ENCODE measurements at places on chromosomes 3 and 15.

GRCh38 chr3:339351-339750 lies 142.8 kb downstream of the CHL1 start:
- no peak for DNase-seq

DNA sequence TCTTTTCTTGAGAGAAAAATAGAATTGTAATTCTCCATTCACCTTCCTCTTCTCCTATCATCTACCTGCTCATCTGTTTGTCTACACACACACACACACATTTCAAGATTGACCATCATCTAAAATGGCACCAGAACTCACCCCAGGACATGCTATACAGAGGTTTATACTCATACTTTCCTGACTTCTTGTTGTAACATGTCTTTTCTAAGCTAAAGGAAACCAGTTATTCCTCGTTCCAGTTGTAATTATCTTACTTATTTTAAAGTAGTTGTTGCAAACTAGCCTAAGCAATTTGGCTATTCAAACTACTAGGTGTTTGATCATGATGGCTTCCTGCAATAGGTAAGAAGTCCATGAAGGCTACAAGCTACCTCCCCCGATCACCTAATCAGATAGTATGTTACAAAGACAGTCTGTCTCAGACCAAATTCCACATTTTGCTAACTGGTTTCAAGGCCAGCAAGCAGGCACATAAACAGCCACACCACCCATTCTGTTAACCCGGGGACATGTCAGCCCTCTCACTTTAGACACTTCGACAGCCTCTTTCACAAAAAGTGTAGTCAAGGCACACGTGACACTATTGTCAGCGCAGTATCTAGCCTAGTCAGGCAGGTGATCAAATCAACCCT lies 189.7 kb downstream of the SHQ1 start:
- no peak for DNase-seq

DNA sequence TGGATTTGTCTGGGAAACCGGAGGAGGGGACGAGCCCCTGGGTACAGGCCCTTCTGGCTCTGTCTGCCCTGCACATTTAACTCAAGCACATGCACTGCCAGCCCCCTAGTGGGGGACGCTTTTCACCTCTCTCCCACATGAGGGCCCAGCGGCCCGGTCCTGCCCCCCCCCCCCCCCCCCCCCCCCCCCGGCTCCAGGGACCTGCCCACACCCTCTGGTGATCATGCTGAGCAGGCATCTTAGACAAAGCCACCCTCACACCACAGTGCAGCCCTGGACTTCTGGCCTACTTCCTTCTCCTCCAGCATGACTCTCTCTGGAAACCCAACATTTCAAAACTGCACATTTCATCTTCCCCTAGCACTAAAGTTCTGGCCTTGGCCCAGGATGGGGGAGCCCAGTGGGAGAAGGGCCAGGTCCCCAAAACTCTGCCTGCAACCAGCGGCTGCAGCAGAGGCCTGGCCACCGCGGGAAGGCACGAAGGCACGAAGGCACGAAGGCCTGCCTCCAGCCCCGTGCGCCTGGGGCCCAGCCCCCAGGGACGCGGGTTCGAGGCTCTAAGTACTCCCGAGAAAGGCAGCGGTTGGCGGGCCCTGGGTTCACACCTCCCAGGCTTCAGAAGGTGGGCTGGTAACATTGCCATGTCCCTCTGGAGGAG lies 14.1 kb downstream of the KLF15 start:
- DNase-seq: no peak

DNA sequence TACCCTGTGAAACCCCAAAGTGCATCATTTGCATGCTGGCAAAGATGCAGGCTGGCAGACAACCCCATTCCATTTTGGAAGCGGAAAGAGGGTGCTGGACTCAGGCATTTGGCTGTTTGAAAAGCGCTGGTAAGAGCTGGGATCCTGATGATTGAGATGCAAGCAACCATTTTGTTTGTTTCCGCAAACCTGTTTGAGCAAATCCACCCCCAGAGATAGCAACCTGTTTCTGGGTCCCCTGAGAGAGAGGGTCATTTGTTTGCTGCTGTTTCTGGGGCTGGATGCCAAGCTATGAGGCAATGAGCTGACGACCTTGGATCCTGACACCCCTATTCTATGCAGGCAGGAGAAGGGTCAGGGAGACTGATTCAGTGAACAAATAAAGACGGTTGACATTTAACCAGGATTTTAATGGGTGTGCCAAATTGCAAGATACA lies 9.8 kb downstream of the SLC6A1 start:
- DNase-seq: no peak

GRCh38 chr3:44987332-44987731 lies 11.3 kb downstream of the EXOSC7 start:
- no peak for DNase-seq

DNA sequence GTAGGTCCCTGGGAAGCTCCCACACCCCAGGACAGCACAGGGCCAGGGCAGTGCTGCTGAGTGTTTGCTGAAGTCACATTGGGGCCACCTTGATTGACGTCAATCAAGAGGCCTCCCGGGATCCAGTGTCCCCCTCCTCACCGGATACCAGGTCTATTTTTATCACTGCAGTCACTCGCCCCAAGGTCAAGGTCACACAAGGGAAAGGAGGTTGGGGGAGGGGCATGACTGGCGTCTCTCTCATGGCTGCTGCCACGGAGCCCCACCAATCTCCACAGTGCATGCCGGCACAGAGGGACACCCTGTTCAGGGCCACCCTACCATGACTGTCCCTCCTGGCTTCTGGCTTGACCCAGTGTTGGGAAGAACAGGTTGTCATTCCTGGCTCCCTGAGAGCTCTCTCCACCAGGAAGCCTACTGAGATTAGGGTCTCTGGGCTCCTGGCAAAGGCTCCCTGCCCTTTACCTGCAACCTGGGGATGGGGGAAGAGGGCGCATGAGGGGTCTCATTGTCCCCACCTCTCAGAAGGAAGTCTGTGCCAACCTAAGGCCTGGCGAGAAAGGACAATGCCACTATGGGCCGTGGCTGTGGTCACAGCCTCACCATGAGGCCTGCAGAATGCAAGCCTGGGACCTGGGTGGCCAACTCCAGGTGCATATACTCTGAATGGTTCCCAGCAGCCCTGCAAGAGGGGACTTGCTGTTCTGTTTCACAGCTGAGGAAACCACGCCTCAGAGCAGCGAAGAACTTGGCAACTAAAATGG lies 1.5 kb downstream of the MYL3 start:
- DNase-seq: no peak

DNA sequence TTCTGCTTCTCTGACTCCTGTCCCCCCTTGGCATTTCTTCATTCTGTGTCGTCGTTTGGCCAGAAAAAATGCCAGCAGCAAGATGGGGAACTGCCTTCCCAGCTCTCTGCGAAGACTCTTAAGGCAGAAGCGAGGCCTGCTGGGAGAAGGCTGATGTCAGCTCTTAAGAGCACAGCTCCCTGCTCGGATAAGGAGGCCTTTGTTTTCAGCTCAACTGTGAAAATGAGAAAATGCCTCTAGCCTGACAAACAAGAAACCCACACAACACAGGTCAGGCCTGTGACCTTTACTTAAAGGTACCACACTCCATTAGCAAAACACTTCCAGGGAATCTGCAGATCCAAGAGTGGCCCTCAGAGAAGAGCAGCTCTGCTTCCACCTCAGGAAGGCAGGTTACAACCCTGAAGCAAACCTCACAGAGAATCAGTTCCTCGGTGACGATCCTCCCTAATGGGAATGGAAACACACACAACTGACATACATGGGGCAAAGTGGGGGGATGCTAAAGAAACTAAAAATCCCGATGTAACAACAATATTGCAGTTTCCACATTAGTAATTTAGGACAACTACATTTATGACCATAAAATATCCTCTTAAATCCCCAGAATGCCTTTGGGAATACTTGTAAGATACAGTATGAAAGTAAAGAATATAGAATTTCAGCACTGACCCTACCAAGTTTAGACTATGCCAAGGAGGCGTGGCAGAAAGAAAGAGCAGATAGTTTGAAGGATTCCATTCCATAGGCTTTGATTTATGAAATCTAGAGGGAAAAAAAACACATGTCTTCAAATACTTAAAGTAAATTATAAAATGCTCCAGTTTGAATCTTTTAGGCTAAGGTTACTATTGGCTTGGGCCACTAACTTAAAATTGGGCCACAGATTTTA lies 52.1 kb downstream of the VGLL4 start:
- no peak for DNase-seq

- no peak for DNase-seq
These were observed 25.5 kb downstream of the ZNF148 start for GRCh38 chr3:125349556-125350165.

DNA sequence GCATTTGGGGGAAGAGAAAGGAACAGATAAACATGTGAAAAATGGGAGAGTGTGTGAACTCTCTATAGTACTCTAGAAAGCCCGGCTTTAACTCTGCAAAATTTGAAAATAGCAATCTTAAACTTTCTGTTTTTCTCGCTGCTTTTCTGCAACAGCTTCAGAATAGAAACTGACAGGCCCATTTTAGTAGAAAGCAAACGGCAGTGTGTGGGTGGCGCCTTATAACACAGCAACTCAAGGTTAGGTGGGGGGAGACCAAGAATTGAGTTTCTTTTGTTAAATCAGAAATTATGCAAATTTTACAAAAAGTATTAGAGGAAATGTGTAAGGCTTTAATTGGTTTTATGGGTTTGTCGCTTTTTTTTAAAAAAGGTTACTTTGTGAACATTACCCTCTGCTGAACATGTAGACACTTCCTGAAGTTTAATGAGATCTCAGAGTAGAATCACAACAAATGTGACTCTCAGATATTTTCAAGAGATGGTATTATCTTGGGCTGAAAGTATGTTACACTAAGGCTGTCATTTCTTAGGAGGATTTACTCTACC lies 107.0 kb downstream of the PTPRG start:
- DNase-seq: no peak

GRCh38 chr3:182238126-182238525 lies 526.4 kb downstream of the SOX2 start:
- DNase-seq: no peak

DNA sequence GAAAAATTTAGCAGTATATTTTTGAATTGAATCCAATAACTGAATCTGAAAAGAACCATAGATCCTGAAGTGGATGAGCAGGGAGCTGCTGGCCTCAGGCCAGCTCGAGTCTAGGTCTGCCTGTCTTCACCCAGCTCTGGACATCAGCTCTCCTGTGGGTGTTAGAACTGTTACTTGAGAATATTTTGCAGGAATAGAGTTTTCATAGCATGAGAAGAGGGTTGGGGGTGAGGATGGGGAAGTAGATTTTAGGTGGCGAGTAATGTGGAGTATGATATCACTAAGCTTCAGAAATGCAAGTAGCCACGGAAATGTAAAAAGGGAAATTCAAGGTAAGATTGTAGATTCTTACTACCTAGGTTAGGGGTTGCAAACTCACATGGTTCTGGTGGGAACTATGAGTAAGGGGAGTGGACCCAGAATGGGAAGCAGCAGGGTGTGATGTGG lies 6.2 kb downstream of the RAB8B start:
- no peak for DNase-seq

DNA sequence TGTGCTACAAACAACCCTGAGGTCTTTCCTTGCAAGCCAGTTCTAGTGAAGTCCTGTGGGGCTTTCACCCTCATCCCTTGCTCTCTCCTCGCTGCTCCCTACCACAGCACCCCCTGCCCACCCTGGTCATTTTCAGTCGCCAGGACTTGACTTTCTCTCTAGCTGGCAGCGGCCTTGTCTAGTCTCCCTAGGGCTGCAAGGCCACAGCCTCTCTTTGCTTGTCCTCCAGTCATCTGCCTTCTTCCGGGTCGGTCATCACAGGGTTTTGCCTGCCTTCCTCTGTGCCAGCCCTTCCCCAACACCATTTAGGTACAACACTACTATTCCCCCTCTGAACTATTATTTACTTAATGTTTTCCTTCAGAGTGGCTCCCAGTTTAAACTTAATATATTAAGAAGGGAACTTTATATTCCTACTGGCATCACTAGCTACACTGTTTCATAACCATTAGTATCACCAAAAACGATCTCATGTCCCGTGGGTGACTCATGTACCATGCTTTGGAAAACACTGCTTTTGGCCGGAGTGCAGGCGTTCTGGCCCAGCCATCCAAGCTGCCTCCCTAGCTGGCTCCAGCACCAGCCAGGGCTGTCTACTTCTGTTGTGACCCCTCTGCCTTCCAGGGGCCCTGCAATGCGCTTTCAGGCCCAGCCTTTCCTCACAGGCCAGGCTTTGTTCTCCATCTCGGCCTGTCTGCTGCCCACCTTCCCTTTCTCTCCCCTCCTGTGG lies 21.4 kb downstream of the FAH start:
- no peak for DNase-seq

DNA sequence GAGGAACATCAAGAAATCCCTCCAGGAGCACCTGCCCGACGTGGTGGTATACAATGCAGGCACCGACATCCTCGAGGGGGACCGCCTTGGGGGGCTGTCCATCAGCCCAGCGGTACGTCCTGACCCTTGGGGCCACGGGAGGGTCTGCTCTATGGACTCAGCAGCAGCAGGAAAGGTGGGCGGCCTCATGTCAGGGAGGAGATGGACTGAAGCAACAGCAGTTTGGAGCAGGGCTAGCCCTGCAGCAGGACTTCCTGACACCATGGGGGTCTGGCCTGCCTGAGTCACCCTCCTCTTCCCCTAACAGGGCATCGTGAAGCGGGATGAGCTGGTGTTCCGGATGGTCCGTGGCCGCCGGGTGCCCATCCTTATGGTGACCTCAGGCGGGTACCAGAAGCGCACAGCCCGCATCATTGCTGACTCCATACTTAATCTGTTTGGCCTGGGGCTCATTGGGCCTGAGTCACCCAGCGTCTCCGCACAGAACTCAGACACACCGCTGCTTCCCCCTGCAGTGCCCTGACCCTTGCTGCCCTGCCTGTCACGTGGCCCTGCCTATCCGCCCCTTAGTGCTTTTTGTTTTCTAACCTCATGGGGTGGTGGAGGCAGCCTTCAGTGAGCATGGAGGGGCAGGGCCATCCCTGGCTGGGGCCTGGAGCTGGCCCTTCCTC lies 24.2 kb downstream of the HDAC11 start:
- DNase-seq: no peak

DNA sequence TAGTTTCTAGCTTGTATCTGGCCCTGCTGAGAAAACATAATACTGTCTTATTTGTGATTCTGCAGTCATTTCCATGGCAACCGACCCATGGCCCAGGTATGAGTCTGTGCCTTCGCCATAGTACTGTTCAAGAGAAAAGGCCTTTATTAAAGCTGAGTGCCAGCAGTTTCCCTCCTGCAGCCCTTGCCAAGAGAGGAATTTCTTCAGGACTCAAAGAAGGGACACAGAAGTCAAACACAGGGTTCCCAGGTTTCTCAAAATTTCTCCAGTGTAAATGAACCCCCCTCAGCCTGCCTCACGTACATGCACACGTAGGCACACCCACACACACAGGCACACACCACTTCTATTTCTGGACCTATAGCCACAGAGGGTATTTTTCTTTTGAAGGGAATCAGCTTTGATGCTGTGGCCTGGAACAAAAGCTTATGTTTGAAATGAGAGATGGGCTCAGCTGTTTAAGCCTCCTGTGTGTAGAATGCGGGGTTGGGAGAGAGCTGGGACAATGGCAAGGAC lies 269.2 kb downstream of the PDCD6IP start:
- no peak for DNase-seq

- no peak for DNase-seq
These were observed 152.9 kb upstream of the TGFBR2 start for GRCh38 chr3:30453360-30454039.

GRCh38 chr3:118262800-118263402 lies 771.7 kb downstream of the IGSF11 start:
- no peak for DNase-seq
